Activated naive CD4-positive, alpha-beta T cell treated with Interleukin-2 at 50 U/mL for 16 hours (primary cell): ENCODE measurements at places on chromosomes 12 and 14.

GRCh38 chr14:57559576-57559975 is 65.9 kb upstream of the CCDC198 start:
- no peak for DNase-seq

DNA sequence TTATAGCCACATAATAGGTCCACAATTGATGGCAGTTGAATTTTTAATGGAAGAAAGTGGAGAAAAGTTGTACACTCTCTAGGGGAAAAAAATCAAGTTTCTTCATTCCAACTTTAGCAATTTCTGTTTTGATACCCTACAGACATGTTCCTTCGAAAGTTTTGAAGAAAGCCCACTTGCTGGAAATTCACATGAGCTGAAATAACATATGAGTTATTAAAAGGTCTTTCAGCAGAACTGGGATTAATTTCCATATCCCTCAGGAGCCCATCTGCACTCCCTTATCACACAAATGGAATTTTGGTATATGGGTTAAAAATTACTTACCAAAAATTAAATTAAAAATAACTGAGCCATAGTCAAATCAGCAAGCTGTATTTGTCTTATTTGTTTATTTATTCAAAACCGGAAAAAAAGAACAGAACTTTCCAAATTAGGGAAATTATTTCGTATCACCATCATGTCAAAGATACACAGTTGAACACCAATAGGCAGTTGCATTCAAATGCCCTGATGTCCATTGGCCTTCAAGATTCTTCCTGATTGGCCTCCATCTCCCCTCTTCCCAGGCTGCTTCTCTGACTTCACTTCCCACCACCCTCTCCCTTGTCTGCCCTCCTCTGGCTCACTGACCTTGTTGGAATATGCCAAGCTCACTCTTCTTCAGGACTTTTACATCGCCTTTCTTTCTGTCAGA is 445.5 kb downstream of the EGLN3 start:
- DNase-seq, result no peak

- DNase-seq, result no peak
Observed at GRCh38 chr12:70402597-70402996, 36.5 kb downstream of the KCNMB4 start.

- DNase-seq, result no peak
Observed at GRCh38 chr14:33959692-33960151, 8.8 kb upstream of the EGLN3 start.

DNA sequence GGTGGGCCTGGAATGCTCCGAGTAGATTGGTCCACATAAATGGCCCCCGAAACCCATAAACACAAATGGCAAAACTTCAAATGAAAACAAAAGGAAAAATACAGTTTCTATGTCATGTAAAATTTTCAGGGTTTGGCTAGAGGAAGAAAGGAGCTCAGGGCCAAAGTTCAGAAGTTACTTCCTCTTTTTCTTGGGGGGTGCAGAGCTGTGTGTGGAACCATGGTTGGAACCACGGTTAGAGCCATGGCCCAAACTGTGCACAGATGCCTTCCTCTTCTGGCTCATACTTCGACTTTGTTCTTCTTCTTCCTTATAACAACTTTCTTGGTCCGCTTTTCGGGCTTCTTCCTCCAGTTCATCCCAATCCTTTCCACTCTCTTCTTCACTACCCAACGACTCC is 51.7 kb downstream of the MGST1 start:
- DNase-seq, result no peak

DNA sequence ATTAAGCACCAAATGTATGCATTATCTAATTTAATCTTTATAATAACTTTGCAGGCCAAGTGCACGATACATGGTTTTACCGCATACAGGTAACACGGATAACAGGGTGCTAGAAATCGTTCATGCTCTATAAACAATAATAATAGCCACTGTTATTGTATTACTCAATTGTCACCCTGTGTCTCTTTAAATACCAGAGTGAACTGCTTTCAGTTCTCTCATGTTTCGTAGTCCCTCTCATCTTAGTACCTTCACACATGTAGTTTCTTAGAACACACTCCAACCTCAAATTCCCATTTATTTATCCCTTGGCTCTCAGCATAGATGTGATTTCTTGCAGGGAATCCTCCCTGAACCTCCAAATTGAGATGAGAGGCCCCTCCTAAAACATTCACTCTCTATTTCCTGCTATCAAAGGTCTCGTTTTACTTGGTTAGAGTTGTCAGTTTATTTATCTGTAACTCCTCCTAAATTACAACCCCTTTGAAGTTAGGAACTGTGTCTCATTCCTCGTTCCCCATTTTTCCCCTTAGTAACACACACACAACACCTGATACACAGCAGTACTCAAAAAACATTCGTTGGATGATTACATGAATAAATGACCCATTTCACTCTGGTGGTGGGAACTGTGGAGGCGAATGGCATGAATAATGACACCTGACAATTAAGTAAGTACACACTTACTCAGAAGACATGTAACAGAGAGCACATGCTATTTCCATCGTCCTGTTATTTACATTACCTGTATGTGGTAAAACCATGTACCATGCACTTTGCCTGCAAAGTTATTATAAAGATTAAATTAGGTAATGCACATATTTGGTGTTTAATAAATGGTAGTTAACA is 134.6 kb downstream of the BTG1 start:
- no peak for DNase-seq

DNA sequence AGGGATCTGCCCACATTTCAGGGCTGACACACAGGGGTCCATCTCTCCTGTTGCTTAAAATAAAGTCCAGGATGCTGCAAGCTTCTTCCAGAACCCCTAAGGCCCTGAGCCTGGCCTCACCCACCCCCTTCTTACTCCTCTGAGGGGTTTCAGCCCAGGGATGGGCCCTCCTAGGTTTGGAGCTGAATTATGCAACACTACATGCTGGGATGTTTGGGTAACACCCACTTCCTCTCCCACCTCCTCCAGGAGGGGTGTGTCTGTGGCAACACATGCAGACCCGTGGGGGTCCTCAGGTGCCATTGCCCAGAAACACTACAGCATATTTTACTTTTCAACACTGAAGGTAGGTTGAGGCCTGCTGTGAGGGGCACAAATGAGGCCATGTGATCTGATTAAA is 5.4 kb downstream of the FBLN5 start:
- no peak for DNase-seq

DNA sequence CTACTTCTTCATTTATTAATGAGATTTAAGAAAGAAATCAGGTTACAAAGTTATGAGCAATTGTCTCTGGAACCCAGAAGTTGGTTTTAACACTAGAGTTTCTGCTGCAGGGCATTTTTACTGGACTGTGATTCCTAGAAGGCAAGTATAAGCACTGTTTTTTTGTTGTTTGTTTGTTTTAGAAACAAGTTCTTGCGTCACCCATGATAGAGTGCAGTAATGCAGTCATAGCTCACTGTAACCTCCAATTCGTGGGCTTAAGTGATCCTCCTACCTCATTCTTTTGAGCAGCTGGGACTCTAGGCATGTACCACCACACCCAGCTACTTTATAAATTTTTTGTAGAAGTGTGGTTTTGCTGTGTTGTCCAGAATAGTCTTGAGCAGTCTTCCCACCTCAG is 25.6 kb downstream of the RAP1B start:
- DNase-seq, result no peak

GRCh38 chr14:91827746-91828145 is 39.6 kb downstream of the TC2N start:
- DNase-seq, result no peak

- no peak for DNase-seq
Observed at GRCh38 chr14:38663382-38663781, 407.5 kb upstream of the CLEC14A start.

DNA sequence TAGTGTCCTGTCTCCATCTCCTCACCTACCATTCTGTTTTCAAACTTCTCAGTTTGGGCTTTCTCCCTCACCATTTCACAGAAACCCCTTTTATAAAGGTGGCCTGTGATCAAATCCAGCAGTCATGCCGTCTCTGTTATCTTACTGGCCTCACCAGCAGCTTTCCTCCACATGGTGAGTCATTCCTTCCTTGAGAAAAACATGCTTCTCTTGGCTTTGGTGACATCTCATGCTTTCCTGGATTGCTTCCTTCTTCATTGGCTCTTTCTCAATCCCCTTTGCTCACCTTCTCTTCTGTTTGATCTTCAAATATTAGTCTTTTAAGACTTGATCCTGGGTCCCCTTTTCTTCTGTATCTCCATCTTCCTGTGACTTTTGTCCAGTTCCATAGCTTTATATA is 164.9 kb downstream of the ANO4 start:
- no peak for DNase-seq

GRCh38 chr14:70886421-70887206 is 20.6 kb upstream of the PCNX1 start:
- peak; percentile 45 for DNase-seq

DNA sequence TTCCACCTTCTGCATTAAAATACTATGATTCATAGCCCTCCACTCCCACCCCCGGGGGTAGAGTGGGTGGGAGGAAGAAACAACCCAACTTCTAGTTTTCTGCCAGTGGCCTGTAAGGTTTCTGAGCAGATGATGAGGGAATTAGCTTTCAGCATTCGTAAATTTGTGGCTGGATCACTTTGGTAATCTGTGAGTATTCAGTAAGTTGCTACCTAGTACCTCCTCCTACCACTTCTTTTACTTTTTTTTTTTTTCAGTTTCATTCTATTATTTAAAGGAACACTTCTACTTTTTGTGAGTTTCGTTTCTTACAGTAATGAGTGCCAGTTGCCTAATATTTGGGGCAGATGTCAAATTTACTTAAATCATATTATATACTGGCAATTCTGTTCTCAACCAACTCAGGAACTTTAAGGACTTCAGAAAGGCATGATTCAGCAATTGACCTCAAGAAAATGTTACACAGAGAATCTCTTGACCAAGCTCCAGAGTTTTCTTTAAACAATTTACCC is 42.4 kb upstream of the EMP1 start:
- DNase-seq, result peak; percentile 8

- no peak for DNase-seq
Observed at GRCh38 chr14:73136085-73136386, 271 bp upstream of the PSEN1 start.

DNA sequence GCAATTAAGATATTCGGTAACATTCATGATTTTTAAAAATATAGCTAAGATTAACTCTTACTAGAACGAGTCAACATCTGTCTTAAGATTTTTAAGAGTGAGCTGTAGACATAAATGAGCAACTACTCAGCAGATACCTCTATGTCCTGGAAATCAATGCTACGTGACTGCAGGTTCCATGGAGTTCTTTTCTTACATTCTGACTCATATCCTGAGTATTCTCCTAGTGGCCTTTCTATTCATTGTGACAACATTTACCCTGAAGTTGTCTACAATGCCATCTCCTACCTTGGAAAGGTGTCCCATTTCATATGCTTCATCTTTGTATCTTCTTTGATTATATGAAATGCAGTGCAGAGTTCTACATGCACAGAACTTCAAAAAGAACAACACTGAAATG is 59.9 kb downstream of the PKP2 start:
- no peak for DNase-seq

GRCh38 chr14:37668646-37669045 is 73.2 kb downstream of the TTC6 start:
- no peak for DNase-seq

- no peak for DNase-seq
Observed at GRCh38 chr14:88955455-88955854, 131.0 kb downstream of the TTC8 start.

DNA sequence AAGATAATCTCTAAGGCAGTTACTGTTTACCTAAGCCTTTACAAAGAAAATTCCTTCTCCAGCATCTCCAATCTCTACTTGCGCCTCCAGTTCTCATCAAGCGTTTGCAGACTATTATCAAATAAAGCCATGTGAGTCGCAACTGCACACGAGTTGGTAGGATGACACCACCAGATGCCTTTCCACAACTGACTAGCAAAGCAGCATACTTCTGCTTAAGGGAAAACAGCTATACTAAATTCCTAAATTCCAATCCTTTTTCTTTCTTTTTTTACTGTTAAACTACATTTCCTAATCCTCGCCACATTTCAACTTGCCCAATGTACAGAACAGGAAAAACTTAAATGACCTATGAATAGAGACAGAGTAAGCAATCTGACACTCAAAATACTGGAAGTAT is 166.7 kb downstream of the ITPR2 start:
- DNase-seq, result no peak
